ENCODE measurements at places on chromosomes 16 and 17.

GRCh38 chr17:57889892-57890856, 40.3 kb upstream of the MRPS23 start:
- DNase-seq, result no peak

GRCh38 chr16:48511071-48511540, 98.9 kb downstream of the N4BP1 start:
- DNase-seq, result no peak

DNA sequence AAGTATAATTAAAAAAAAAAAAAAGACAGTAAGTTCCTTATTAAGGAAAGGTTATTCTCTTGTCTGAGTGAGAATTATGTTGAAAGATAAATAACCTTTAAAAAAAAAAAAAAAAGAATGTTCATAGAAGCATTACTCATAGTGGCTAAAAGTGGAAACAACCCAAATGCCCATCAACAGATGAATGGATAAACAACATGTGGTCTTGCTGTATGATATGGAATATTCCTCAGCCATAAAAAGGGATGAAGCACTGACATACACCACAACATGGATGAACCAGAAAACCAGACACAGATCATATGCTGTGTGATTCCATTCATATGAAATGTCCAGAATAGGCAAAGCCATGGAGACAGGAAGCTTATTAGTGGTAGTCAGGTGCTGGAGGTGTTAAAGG, 9.2 kb upstream of the CCNF start:
- DNase-seq, result no peak

DNA sequence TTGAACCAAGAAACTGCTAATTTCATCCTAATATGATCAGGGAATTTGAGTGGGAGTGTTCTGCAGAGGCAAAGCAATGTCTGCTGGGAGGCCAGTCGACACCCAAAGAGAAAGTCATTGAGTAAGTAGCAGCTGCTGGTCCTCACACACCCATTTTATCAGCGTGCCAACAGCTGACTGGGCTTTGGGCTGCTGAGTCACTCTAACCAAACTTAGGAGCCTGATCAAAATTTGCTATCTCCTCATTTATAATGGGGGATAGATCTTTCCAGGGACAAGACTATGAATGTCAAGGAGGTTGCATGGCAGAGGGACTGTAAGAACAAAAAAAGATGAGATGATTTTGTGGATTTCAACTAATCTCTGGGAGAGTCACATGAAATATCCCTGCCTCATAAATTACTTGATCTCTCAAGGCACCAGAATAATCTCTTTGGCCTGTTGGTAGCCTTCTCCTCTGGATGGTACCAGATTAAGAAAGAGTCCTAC, 32.9 kb downstream of the CPSF4L start:
- peak; percentile 74 for DNase-seq

DNA sequence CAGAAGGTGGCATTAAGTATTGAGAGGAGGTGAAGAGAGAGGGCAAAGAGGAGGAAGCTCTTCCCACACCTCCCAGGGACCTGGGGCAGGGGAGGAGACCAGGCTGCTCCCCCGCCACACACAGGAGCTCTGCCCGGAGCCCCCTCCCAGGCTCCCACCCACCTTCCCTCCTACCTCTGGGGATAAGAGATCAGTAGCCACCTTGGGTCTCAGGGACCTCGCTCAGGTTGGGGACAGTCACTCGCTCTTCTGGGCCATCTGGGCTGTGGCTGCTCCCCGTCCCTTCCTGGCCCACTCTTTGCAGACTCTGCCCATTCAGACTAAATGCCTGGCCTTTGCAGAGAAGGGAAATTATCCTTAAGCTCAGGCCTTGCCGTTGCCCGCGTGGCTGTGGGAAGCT, 14.9 kb upstream of the C16orf74 start:
- no peak for DNase-seq

DNA sequence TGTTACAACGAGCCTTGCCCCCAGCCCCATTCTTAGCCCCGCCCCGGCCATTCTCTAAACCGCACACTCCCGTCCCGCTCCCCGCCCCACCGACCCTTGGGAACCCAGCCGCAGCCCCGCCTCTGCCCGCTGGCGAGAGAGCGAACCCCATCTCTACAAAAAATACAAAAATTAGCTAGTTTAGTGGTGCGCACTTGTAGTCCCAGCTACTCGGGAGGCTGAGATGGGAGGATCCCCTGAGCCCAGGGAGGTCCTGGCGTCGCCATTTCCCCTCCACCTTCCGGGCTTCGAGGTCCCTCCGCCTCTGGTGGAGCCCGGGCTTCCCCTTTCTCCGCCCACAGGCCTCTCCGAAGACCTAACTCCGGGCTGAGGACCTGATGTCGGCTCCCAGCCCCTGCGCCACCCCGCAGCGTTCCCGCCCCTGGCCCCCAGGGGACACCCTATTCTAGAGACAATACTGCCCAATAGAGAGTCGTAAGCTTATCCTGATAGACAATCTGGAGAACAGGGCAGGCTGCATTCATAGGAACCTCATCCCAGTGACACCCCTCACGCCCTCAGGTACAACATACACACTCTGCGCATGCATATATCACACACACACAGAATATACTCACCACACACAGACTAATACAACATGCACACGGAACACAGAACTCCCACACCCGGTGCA, 480 bp upstream of the PROCA1 start:
- DNase-seq, result peak; percentile 46

DNA sequence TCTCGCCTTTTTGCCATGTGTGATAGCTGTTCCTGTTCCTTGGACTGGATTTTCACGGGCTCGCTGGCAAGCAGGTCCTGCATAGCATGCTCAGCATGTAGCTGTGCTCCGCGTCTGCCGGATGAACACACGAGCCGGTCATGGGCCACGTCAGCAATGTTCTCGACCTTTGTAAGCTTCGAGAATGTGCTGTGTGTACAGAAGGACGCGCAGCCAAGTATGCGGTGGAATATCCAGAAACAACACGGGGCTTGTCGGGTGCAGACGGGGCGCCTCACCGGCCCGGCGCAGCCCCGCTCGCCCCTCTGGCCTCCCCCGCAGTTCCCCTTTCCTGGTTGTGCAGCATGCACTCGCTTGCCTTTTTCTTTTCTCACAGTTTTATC, 42.2 kb downstream of the RPTOR start:
- DNase-seq, result no peak

DNA sequence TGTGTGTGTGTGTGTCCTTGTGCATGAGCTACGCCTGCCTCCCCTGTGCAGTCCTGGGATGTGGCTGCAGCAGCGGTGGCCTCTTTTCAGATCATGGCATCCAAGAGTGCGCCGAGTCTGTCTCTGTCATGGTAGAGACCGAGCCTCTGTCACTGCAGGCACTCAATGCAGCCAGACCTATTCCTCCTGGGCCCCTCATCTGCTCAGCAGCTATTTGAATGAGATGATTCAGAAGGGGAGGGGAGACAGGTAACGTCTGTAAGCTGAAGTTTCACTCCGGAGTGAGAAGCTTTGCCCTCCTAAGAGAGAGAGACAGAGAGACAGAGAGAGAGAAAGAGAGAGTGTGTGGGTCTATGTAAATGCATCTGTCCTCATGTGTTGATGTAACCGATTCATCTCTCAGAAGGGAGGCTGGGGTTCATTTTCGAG, 22.5 kb downstream of the STAT5A start:
- no peak for DNase-seq

DNA sequence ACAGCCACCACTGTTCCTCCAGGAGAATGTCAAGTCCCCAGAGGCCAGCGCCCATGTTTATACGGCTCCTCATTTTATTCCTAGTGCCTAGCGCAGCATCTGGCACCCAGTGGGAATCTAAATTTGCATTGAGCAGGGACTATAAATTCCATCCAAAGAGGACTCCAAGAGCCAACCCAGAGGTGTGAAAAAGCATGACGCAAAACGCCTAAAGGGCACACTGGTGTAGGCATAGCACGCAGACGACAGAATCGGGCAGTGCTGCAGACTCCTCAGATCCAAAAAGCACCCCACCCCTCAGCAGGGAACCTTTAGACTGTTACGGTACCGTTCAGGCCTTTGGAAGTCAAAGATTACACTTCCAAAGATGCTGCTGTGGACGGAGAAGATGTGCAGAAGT, 19.5 kb downstream of the TEKT5 start:
- no peak for DNase-seq

- DNase-seq, result no peak
Measured at GRCh38 chr17:27824176-27824715, 23.9 kb upstream of the NOS2 start.

- no peak for DNase-seq
Measured at GRCh38 chr16:58126451-58126961, 2.7 kb downstream of the CFAP20 start.

DNA sequence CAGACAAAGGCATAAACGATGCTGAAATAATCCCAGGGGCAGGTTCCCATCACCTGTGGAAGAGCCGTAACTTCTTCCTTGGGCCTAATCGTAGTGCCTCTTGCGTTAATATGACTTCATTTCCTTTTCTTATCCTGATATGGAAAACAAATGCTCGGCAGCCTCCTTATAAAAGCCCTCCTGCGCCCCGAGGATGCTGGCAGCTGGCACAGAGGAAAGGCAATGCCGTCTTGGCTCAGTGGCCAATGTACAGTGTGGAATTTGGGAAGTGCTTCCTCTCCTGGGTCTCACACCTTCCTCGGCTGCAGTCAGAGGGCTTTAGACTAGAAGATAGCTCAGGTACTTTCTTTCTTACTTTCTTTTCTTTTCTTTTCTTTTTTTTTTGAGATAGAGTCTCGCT, 3.4 kb downstream of the SCN4A start:
- no peak for DNase-seq

GRCh38 chr16:1545044-1546040, 11.9 kb downstream of the TMEM204 start:
- DNase-seq, result no peak

- no peak for DNase-seq
Measured at GRCh38 chr17:17661834-17662385, 19.3 kb upstream of the RAI1 start.

GRCh38 chr16:13781575-13782338, 138.2 kb upstream of the ERCC4 start:
- DNase-seq, result no peak

DNA sequence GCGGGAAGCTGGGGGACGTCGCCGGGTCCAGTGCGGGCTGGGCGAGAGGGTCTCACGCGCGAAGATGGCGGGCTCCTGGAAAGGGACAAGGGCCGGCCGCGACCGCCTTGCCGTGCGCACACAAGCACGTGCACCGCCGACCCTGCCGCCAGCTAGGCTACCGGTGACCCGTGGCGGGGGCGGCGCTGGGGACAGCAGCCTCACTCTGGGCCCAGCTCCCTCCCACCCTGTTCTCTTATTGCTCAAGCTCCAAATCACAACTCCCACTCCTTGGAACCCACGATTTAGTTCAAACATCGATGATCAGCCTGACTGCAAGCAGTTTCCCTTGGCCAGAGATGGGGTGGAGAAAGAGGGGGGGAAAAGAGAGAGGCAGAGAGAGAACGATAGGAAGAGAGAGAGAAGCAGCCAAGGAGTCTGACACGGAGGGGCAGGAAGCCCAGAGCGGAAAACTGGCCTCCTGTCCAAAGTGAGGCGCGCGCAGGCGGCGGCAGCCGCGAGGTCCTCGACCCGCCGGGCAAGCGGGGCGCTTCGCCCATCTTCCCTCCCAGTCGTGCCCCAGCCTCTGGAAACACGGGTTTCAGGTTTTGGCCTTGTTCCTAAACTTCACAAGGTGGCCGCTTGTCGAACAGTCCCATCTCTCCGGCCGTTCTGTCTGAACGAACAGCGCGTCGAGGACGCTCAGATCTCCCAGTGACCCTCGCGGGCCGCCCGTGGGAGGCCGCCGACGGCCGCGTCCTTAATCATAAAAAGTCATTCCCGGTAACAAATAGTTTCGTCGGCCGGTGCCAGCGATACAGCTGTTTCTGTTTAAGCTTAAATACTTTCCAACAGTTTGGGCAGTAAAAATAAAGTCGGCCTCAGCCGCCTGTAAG, 1.7 kb upstream of the CBX8 start:
- DNase-seq, result no peak

GRCh38 chr16:68993456-68993855, 112.0 kb upstream of the HAS3 start:
- DNase-seq, result no peak

GRCh38 chr17:4843321-4844000, 10.3 kb downstream of the MINK1 start:
- DNase-seq, result no peak

GRCh38 chr17:489758-490329, 137.2 kb upstream of the RPH3AL start:
- no peak for DNase-seq

GRCh38 chr17:44492706-44493272, 10.4 kb downstream of the GPATCH8 start:
- DNase-seq, result no peak

DNA sequence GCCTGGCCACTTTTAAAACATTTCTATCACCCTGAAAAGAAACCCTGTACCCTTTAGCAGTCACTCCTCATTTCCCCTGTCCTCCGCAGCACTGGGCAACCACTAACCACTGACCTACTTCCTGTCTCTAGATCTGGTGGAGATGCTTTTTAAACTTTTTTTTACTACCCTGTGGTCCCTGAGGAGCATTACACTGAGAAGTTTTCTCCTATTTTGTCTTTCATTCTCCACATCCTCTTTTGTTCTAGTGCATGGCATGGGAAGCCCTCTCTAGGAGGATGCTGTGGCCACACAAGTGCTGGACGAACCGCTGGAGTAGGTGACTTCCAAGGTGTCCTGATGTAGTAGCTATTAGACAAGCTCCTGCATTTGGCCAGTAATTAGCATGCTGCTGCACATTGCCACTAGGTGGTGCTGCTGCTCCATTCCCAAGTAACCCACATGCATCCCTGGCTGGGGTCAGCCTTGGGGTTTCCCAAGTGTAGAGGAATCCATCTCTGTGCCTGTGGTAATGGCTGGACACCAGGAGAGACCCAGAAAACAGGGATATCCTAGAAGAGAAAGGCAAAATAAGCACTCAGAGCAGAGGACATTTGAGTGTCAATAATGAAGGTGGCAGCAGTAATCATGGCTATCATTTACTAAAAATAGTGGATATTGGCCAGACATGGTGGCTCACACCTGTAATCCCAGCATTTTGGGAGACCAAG, 143.8 kb upstream of the CRHR1 start:
- peak; percentile 79 for DNase-seq

- DNase-seq, result no peak
Measured at GRCh38 chr17:77036841-77037381, 103.9 kb upstream of the SEC14L1 start.

- no peak for DNase-seq
Measured at GRCh38 chr16:84143081-84143480, 1.9 kb downstream of the HSDL1 start.

- no peak for DNase-seq
Measured at GRCh38 chr16:74224828-74225612, 71.6 kb upstream of the PSMD7 start.

- DNase-seq, result no peak
Measured at GRCh38 chr16:28617874-28618273, 8.0 kb upstream of the SULT1A1 start.

Data from liver (tissue), 10 donors.